ENCODE measurements at places on chromosomes 12 and 14.

DNA sequence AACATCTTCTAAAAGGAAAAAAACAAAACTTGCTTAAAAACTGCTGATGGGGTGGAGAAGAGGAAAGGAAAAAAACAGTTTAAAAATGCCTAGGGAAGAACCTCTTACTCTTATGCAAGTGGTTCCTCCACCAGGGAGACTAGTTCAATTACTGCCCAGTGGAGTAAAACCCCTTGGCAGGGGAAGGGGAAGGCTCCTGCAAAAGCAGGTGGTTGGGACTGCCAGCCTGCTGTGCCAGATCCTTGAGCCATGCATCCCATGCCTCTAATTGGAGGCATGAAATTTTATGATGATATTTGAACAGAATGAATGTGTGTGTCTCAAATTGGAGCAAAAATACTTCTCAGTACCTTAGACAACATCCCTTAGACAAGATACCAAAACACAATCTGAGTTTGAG, 118.8 kb downstream of the FSCB start:
- no peak for DNase-seq

DNA sequence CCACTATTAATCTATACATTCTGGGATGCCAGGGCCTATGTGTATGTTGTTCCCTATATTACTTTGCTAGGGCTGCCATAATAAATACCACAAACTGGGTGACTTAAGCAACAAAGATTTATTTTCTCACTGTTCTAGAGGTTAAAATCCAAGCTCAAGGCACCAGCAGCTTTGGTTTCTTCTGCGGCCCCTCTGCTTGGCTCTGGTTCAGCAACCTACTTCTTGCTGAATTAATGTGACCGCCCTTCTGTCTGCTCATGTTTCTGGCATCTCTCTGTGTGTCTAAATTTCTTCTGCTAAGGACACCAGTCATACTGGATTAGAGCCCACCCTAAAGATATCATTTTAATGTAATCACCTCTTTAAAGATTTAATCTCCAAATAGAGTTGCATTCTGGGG, 84.7 kb downstream of the ZNF664 start:
- no peak for DNase-seq

- no peak for DNase-seq
Measured at GRCh38 chr12:10069099-10069498, 29.7 kb downstream of the CLEC1A start.

GRCh38 chr14:92539419-92539818, 25.8 kb downstream of the RIN3 start:
- DNase-seq: no peak

DNA sequence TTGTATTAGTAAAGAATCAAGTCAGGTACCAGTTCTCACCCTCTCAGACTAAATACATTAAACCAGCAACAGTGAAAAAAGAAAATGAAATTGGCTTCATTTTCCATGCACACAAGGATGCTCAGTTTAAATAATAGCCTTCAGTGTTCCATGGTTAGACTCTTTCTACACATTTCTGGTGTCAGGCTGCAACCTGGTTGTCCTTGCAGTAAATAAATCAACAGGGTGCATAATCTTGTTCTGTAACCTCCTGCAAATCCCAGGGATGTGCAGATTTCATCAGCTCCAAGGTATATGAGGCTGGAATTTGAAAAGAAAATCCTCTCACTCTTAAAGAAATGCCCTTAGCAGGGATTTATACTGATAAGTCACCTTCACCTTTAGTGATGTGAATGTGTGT, 46.7 kb upstream of the BTG1 start:
- DNase-seq: no peak

GRCh38 chr12:7479771-7480170, 23.8 kb downstream of the CD163 start:
- DNase-seq: no peak

DNA sequence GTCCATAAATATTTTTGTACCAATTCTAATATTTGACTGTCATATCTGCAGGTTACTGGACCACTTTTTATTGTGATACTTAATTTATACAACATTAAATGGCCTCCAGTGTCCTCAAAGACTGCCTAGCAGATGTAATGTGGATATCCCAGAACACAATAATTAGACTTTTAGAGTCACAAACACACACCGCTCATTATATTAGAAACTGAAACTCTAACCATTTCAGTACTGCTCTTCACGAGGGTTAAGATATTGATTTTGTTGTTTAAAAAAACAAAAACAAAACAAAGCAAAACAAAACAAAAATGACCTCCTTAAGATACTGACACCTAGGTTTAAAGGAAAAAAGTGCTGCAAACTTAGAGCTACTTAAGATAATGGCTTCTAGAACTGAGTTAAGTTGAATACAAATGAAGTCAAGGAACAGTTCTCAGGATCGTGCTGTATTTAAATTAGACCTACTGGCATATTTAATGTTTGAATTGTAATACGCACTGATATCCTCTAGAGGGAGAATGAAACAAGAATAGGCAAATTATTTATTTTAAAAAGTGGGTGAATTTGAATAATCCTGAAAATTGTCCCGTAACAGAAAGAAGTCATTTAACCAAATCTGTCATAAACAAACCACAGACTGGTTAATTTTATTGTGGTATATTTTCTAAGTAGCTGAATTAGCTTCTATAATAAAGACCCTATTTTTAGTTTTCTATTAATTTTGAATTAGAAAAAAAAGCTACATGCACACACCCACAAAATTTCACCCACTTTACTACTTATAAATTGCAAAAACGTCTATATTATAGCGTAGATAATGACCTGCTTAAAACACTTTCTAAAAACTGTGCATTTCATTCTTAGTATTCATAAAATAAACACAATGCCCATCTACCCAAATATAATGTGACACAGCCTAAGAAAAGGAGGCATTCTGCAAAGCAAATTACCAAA, 395.2 kb upstream of the DCN start:
- no peak for DNase-seq

DNA sequence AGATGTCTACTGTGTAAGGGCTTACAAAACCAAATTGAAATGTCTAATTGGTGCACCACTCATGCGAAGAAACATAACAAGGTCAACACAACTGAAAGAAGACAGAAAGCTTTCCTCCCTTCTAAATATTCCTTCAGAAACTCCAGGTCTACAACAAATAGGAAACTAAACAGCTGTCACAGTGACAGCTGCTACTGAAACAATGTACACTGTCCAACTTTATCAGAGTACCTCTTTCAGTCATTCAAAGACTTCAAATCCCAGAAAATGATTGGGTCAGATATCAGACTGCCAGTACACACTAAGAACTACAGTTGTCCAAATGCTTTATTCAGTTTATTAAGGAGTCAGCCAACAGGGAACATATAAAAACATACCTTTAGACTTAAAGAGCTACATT, 35.2 kb downstream of the CEP128 start:
- DNase-seq: no peak

GRCh38 chr12:96227365-96228106, 33.4 kb downstream of the ELK3 start:
- DNase-seq: no peak

DNA sequence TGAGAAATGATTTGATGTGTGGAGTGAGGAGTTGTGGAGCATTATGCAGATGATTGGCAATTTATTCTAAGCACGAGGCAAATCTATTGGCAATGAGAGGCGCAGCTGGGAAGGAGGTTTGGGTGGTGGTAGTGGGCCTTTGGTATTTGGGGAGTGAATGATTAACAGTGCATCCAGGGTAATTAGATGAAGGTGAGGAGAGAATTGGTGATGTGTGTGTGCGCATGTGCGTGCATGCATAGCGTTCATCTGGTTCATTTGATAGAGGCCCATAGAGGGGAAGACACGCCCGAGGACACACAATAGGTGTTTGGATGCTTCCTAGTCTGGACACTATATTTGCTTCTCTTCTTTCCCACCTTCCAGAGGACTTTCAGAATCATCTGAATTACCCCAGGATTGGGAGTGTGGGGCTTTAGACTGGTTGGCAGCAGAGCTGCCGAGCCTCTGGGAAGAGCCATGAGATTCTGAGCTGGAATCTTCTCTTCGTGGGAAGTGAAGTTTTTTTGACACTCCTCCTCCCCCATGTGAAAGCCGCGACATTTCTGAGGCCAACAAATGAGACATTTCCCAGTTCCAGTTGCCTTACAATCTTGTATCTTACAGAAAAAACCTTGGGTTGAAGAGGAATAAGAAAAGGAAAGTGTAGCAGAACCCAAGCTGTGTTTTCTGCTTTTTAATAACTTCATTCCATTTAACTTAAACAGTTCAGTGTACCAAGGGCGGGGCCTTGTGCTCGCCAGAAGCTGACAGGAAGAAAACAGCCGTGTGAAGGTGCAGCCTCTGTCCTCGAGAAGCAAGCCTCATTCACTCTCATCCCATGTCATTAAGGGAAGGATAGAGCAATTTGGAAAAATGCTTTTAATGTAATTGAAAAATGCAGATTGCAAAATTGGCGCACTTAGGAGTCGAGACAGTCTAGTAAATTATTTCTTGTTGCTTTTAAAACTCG, 65.2 kb downstream of the SLC25A47 start:
- DNase-seq: no peak

DNA sequence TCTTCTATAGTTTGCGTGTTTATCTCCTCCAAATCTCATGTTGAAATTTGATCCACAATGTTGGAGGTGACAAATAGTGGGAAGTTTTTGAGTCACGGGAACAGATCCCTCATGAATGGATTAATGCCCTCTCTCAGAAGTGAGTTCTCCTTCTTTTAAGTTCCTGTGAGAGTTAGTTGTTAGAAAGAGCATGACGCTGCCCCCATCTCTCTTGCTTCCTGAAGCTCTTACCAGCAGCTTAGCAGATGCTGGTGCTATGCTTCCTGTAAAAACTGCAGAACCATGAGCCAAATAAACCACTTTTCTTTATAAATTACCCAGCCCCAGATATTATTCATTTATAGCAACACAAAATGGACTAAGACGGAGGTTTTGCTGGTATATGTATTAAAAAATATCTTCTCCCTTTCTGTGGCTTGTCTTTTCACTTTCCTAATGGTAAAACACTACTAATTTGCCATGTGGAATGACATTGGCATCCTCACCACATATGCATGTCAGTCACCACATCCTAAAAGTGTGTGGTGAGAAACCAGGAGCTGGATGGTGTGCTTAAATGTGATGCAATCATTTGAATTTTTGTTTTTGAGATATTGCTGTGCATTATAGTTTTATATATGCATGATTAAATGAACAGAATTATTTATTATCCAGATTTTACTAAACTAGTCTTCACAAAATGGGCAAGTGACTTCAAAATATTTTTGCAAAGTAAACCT, 449.3 kb downstream of the ADAMTS20 start:
- no peak for DNase-seq

GRCh38 chr12:34377243-34378035, 355.1 kb downstream of the ALG10 start:
- no peak for DNase-seq

DNA sequence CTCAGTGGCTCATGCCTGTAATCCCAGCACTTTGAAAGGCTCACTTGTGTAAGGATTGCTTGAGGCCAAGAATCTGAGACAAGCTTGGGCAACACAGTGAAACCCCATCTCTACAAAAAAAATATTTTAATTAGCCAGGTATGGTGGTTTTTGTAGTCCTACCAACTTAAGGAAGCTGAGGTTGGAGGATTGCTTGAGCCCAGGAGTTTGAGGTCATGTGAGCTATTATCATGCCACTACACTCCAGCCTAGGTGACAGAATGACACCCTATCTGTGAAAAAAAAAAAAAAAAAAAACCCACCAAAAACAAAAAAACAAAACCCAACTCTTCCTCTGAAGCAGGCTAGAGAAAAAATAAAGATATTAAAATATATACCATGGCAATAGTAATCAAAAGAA, 41.2 kb downstream of the TMEM116 start:
- no peak for DNase-seq

DNA sequence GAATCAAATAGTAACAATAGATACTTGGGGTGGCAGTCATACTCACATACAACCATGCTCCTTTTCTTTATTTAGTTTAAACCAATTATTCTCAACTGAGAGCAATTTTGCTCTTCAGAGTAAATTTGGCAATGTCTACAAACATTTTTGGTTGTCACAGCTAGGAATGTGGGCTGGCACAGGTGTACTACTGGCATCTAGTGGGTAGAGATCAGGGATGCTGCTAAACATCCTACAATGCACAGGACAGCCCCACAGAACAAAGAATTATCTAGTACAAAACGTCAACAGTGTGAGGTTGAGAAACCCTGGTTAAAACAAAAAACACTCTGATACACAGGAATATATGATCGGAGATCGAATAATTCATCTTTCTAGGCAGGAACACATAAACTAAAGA, 186.5 kb downstream of the NELL2 start:
- no peak for DNase-seq

- no peak for DNase-seq
Measured at GRCh38 chr12:20199780-20200179, 168.6 kb upstream of the PDE3A start.
